Right renal cortex interstitium (tissue), 3 donors: ENCODE measurements at places on chromosomes 3 and 15. TPM values are rescaled to one million over a fixed set of nuclear protein-coding genes. Genes with fewer than 3 reads are reported as not detected.

GRCh38 chr15:69962561-69962960 lies 135.2 kb downstream of the TLE3 start:
- no peak for DNase-seq

GRCh38 chr3:16916840-16917239 lies 32.1 kb downstream of the PLCL2 start:
- no peak for DNase-seq

DNA sequence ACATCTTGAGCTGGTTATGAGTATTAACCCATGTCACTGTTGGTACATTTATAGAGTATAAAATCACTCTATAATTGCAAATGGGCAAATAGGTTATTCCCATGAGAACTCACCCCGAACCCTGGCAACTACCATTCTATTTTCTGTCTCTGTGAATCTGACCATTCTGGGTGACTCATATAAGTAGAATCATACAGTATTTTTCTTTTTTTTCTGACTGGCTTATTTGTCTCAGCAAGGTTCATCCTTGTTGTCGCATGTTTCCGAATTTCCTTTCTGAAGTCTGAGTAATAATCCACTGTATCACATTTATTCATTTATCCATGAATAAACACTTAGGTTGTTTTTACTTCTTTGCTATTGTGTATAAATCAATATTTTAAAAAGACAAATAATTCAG lies 59.9 kb upstream of the CHRM5 start:
- no peak for DNase-seq

KBTBD8 gene
- 1.5 TPM for polyA plus RNA-seq

SOX14 gene
- not detected for polyA plus RNA-seq

ISLR gene
- polyA plus RNA-seq = 51.7 TPM

STRIT1 gene
- 1.9 TPM for polyA plus RNA-seq

DNA sequence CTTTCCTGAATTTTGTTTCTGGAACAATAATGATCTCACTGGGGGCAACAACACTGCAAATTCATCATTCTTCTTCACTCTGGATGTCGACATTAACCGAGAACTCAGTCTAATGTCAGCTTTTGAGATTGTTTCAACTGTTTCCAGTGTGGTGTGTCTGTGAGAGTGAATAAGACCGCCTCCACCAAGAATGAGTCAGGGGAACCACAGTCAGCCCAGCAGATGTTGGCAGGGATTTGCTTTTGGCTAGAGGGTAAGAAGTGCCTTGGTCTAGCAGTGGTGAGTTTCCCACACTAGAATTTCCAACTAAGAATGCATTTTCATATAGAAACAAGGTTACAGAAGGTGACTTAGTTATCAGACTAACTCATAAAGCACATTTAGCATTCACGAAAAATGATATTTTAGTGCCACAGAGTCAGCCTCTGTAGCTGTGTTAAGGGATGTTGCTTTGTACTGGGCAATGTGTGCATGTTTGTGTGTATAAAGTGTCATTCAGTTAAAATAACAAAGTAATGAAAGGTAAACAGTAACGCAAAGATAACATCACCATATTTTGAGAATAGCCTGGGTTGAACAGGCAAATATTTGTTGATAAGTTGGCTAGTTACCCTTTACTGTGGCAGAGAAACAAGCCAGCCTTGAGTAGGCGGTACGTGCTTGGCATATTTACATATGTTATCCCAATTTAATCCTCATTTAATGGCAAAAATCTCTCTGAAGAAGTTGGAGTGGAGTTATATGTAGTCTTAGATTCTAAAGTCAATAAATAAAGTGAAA lies 33.8 kb downstream of the DRD3 start:
- no peak for DNase-seq

- DNase-seq = no peak
These were observed 8.2 kb upstream of the NMD3 start for GRCh38 chr3:161212906-161213305.

GRCh38 chr3:139674571-139675260 lies 3.1 kb downstream of the NMNAT3 start:
- DNase-seq = no peak
